ENCODE measurements at places on chromosomes 3 and 15.

GRCh38 chr3:156685752-156686151 is 11.4 kb downstream of the TIPARP start:
- DNase-seq = no peak

- no peak for DNase-seq
Measured at GRCh38 chr3:79729096-79729495, 38.7 kb downstream of the ROBO1 start.

GRCh38 chr3:40337136-40338108 is 27.9 kb downstream of the EIF1B start:
- DNase-seq = no peak

GRCh38 chr15:84982301-84982920 is 755 bp downstream of the PDE8A start:
- DNase-seq = peak; percentile 70

DNA sequence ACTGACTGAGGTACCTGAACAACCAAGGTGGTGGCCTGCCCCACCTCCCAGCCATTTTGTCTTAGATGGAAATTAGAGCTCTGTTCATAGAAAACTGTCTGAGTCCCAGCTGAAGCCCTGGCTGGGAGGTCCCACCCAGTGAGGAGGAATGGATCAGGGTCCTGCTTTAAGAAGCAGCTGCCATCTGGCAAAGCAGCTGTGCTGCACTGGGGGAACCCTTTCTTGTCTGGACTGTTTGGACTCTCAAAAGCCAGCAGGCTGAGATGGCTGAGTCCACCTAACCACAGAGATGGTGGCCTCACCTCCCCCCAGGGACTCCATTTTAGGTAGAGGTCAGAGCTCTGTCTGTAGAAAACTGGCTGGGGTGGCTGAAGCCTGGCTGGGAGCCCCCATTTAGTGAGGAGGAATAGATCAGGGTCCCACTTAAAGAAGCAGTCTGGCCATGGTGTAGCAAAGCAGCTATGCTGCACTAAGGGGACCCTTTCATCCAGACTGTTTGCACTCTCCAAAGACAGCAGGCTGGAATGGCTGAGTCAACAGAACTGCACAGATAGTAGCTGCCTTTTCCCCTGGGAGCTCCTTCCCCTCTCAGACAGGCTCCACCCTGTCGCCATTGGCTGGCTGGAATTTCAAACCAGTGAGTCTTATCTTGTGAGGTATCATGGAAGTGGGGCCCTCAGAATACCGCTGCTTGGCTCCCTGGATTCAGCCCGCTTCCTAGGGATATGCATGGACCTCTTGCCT is 116.9 kb downstream of the EPHA6 start:
- DNase-seq = no peak

DNA sequence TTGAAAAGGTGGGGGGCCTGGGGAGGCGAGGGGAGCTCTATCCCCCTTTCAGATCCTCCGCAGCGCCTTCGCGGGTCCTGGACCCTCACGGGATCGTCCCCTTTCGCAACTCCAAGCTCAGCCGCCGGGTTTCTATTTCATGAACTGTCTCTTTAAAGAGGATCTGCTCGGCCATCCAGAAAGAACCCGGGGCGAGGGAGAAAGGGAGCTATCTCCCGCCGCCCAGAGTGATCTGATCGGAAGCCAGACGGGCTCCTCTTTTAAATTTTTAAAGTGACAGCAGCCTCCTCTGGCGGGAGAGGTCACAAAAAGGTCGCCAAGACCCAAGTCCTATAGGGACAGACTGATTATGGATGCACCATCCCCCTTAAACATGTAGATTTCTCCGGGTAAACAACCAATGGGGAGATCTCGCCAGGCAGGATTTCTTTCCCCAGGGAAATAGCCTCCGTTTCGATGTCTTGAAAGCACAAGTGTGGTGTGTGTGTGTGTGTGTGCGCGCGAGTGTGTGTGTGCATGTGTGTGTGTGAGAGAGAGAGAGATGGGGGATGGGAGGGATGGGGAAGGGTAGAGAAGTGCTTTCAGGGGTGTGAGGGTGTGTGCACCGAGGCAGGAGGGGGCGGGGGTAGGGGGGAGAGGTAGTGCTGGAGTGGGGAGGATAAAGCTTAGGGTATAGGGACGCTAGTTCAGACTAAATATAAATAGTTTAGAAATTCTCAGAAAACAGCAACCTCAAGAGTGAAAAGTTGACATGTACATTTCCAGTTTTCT is 516.1 kb downstream of the MECOM start:
- no peak for DNase-seq

- DNase-seq = no peak
Measured at GRCh38 chr3:148924562-148924961, 59.5 kb downstream of the CPA3 start.

DNA sequence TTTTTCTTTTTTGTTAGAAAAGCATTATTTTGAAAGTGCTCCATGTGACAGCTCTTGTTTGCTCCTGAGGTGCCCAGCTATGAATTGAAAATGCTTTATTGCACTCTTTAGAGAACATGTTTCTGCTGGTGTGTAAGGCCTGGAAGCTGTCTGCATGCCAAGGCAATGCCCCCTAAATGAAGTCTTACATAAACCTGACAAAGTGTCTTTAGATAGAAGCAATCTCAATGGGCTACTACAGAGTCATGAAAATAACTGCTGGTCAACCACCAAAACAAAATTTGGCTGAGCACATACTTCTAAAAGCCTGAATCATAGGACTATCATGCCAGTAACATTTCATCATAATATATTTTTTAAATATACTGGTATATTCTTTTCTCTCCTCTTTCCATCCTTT is 178.7 kb downstream of the THRB start:
- no peak for DNase-seq

GRCh38 chr3:161014843-161015749 is 90.1 kb downstream of the B3GALNT1 start:
- no peak for DNase-seq

DNA sequence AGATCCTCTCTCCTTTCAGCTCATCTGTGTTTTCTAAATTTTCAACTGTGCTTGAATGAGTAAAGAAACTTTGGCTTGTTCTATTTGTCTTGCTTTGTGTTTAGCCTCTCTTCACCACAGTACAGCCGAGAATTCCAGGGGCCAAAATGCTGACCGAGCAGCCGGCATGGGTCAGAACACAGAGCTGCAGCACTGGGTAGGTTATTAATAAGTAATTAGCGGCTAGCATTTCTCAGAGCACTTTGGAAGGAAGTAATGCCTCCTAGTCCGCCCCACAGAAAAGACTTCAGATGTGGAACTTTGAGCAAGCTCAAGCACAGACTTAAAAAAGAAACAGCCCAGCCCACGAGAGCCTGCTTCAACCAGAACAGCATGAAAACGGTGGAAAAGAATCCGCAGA is 343.9 kb downstream of the ARRDC4 start:
- DNase-seq = no peak

GRCh38 chr3:150545419-150546225 is 674 bp downstream of the SERP1 start:
- no peak for DNase-seq

DNA sequence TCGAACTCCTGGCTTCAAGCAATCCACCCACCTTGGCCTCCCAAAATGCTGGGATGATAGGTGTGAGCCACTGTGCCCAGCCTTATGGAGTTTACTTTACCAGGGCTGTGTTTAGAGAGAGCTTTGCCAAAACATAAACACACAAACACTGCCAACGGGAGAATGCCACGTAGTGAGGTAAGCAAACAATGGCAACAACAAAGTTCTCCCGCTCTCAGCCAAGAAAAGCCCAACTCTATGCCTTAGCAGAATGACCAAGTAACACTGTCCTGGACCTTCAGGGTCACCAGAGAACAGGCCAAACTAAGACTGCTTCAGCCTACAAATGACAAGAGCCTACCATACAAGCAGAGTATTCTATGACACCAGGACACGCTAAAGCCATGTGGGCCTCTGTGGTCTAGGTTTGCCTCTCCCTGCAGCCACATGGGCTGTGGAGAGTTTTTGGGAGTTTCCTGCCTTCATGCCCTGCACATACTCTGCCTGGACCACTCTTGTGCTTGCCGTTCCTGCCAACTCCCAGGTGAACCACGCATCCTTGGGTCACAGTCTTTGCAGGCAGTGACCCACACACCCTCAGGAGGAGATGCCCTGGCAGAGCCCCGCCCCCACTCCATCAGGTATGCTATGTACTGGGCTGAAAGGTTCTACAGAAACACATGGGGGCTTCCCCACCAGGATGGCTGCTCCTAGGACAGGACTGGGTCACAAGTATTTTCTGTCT is 21.6 kb upstream of the CNBP start:
- no peak for DNase-seq

GRCh38 chr3:120741320-120741719 is 996 bp downstream of the RABL3 start:
- no peak for DNase-seq

- DNase-seq = no peak
Measured at GRCh38 chr3:102354818-102355515, 79.8 kb upstream of the ZPLD1 start.

All from inflammatory macrophage (primary cell).